ENCODE measurements at places on chromosomes 7 and 10. TPM values are rescaled to one million over a fixed set of nuclear protein-coding genes. Genes with fewer than 3 reads are reported as not detected.

Gene CDHR1
- 1.1 TPM for total RNA-seq

Gene RPA3
- 109 TPM for total RNA-seq

Gene CAV2
- not detected for total RNA-seq

Gene HIBADH
- 20.3 TPM for total RNA-seq

Gene CADPS2
- not detected for total RNA-seq

Gene CHRM2
- not detected for total RNA-seq

Gene ADARB2
- total RNA-seq = not detected

Gene ANKRD61
- total RNA-seq = 0.19 TPM

Gene ARHGEF35
- 5.1 TPM for total RNA-seq

Gene NRCAM
- total RNA-seq = 1.0 TPM

Gene NPFFR1
- not detected for total RNA-seq

Gene GPR15LG
- total RNA-seq = not detected

Gene IMMP2L
- 15.8 TPM for total RNA-seq

Gene CFTR
- not detected for total RNA-seq

Gene CALML3
- not detected for total RNA-seq

Gene VWC2
- total RNA-seq = not detected

Gene HMX2
- 0.18 TPM for total RNA-seq

Gene SRRM3
- not detected for total RNA-seq

Gene LIPF
- total RNA-seq = not detected

Gene FKBP6
- not detected for total RNA-seq

Gene MEST
- total RNA-seq = 1.7 TPM

Gene TFPI2
- total RNA-seq = not detected

Gene ZNF679
- not detected for total RNA-seq

Gene FBH1
- 53.3 TPM for total RNA-seq

Gene TUBB8
- total RNA-seq = not detected

Gene VGF
- total RNA-seq = 0.11 TPM

Gene ZPBP
- not detected for total RNA-seq

Gene GPR85
- not detected for total RNA-seq

Gene SORBS1
- total RNA-seq = 0.69 TPM

Gene FERD3L
- not detected for total RNA-seq

Gene CYP2E1
- 0.25 TPM for total RNA-seq

Gene RPEL1
- total RNA-seq = not detected

Gene CUZD1
- total RNA-seq = 1.7 TPM

Gene FXYD4
- total RNA-seq = not detected

Gene CAMK1D
- total RNA-seq = 16.3 TPM

Gene TSPAN33
- total RNA-seq = 7.5 TPM

Gene GOLGA7B
- total RNA-seq = 0.47 TPM

Gene LIPN
- not detected for total RNA-seq

Gene CNNM2
- total RNA-seq = 4.2 TPM

Gene BNIP3
- 256 TPM for total RNA-seq

Gene LRMDA
- total RNA-seq = not detected

Gene TLX1
- total RNA-seq = not detected

Gene CYP2C8
- not detected for total RNA-seq

Gene GPER1
- total RNA-seq = not detected

Gene CACNA2D1
- not detected for total RNA-seq

Gene TRIM73
- 3.6 TPM for total RNA-seq

Gene IKZF5
- total RNA-seq = 9.4 TPM

Gene AOC1
- total RNA-seq = not detected

Gene TNS3
- total RNA-seq = 0.11 TPM

Gene COMMD3
- total RNA-seq = 77.1 TPM

Gene KRIT1
- 37.7 TPM for total RNA-seq
